ENCODE measurements at places on chromosomes 2 and 18.

DNA sequence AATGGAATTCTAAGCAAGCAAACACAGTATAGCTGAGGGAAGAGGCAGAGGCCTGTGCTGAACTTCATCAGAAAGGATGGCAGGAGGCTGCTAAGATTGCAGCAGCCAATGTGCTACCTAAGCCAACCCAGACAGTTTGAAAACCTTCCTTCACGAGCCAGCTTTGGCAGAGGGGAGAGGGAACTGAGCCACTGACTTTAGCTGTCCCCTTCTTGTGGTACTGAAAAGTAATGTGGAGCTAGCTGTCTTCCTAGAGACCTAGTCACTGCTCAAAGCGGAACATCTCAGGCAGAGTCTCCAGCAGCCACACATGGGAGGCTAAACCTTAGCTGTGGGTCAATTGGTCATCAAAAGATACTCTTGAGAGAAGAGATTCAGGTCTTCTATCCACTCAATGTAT, 419.0 kb downstream of the FBXO15 start:
- DNase-seq = no peak

DNA sequence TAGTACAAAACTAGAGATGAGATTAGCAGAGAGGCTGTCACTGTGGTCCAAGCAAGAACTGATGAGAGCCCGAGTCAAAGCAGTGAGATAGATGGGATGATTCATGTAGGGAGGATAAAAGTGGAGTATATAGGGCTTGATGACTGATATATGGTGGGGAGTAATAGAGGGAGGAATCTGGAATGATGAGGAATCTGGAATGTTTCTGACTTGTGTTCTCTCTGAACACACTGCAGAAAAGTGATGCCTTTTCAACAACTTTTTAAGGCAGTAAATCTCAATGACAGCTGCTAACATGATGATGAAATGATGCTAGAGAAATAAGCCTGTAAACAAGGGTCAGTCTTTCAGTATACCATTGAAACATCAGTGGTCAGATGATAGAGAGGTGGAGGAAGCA, 143.5 kb upstream of the SP5 start:
- DNase-seq = no peak

DNA sequence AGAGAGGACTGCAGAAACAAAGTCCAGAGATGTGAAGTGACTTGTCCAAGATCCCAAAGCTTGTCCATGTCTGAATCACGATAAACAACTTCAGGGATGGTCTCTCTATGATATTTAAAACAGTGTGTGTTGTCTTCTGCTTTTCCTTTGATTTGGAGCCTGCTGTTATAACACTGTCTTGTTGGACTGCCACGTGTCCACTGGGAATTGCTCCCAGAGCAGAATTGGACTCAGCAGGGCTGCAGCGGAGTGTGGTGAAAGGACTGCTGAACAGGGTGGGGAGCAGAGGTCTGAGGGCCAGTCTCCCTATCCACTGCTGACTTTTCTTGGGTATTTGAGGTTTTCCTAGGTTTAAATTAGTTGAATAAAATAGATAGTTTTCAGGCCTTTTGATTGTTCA, 68.3 kb downstream of the IL1R2 start:
- DNase-seq = no peak

DNA sequence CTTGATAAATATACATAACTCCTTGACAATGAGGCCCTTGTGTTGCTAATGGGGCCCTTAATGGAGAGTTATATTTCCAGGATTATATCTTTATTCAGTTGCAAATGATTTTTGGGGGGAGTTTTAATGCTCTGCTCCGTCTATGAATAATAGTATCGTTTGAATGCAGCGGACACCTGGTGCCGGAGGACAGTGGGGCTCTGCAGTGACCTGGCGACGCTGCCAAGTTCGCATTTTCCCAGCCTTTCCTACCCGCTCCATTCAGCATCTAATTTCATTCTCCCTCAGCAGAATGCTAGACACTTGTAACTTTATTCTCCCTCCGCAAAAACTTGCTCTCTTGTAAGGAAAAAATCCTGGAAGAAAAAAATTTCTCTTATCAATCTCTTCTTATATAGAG, 257.6 kb upstream of the SALL3 start:
- no peak for DNase-seq
